ENCODE measurements at places on chromosomes 7 and 10. TPM values are rescaled to one million over a fixed set of nuclear protein-coding genes. Genes with fewer than 3 reads are reported as not detected.

Gene SFMBT2
- 7.9 TPM for total RNA-seq

DNA sequence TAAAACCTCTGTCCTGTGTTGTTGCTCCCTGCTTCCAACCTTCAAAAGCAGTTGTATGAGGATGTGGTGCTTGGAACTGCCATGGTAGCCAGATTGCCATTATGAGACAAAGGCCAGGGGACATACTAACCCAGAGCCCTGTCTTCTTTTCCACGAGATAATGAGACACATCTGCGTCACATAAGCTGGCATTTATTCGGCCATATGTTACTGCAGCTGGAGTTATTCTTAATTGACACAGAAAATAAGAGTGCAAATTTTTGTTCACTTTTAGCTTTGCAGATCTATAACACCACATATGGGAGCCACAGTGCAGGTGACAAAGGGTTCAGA lies 15.5 kb upstream of the PDLIM1 start:
- peaks cover 23% of the 10 kb centered on the region for H3K4me1 ChIP-seq
- H3K27me3 ChIP-seq = no peaks in the 10 kb centered on the region
- no peak overlapping the region for H3K4me3 ChIP-seq
- no peak overlapping the region for H3K27ac ChIP-seq

Gene CFAP70
- total RNA-seq = 0.71 TPM

DNA sequence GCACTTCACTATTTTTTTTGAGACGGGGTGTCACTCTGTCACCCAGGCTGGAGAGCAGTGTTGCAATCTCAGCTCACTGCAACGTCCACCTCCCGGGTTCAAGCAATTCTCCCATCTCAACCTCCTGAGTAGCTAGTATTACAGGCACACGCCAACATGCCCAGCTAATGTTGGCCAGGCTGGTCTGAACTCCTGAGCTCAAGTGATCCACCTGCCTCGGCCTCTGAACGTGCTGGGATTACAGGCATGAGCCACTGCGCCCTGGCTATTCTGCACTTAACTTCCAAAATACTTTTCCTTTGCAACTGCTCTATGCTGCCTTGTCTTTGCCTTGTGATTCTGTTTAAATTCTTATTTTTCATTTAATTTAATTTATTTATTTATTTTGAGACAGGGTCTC lies 67.0 kb upstream of the ZNF479 start:
- DNase-seq = no peak
- H3K36me3 ChIP-seq = no peaks in the 10 kb centered on the region
- H3K27me3 ChIP-seq = no peaks in the 10 kb centered on the region
- no peak overlapping the region for H3K4me3 ChIP-seq

- peak; percentile 83 for DNase-seq
- no peak overlapping the region for H3K27ac ChIP-seq
- no peaks in the 10 kb centered on the region for H3K27me3 ChIP-seq
- no peaks in the 10 kb centered on the region for H3K36me3 ChIP-seq
- no peaks in the 10 kb centered on the region for H3K4me1 ChIP-seq
- no peak overlapping the region for H3K4me3 ChIP-seq
Observed at GRCh38 chr10:80046629-80047441, 31.6 kb upstream of the TMEM254 start.

GRCh38 chr10:124892031-124892430 lies 49.9 kb upstream of the ZRANB1 start:
- no peaks in the 10 kb centered on the region for H3K4me1 ChIP-seq
- DNase-seq = no peak
- H3K4me3 ChIP-seq = no peak overlapping the region
- no peaks in the 10 kb centered on the region for H3K36me3 ChIP-seq
- no peak overlapping the region for H3K27ac ChIP-seq
- H3K27me3 ChIP-seq = no peaks in the 10 kb centered on the region

GRCh38 chr7:89798599-89798996 lies 355.7 kb upstream of the STEAP1 start:
- no peak overlapping the region for H3K27ac ChIP-seq
- H3K4me1 ChIP-seq = no peaks in the 10 kb centered on the region
- no peak overlapping the region for H3K4me3 ChIP-seq
- no peaks in the 10 kb centered on the region for H3K36me3 ChIP-seq
- no peaks in the 10 kb centered on the region for H3K27me3 ChIP-seq

DNA sequence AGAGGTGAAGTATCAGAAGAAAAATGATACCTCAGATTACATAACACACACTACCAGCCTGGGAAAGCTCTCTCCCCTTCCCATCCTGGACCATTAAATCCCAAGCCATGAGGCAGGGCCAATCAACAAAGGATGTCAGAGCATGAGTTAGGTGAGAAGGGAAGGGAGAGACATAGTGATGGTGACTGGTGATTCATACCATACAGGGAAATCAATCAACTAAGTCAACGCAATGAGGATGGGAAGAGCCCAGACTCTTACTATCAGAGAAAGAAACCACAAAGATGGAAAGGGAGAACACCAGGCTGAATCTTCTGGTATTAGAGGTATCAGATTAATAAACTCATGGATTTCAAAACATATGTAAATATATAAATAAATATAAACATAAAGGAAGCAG lies 185.4 kb downstream of the KMT2E start:
- H3K4me1 ChIP-seq = peaks cover 19% of the 10 kb centered on the region
- no peak for DNase-seq
- no peaks in the 10 kb centered on the region for H3K36me3 ChIP-seq

DNA sequence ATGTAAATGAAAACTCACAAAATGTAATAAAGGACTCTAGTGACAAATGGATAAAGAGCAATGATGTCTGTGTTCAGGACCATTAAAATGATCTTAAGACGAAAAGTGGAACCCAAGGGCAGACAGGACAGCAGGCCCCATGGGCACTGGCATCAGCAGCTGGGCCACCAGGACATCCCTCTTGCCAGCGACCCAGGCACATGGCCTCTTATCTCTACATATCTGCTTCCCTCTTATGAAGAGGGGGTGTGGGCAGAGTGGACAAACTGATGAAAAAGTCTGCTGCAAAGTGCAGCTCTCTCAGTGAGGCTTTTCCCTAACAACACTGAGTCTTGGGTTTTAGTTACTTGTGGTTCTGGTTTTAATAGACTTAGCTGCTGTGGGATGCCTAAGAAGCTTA lies 44.8 kb upstream of the ANKRD1 start:
- H3K4me3 ChIP-seq = peak overlapping the region; percentile 61
- peak; percentile 58 for DNase-seq
- no peaks in the 10 kb centered on the region for H3K27me3 ChIP-seq
- H3K27ac ChIP-seq = peak overlapping the region; percentile 81

- no peaks in the 10 kb centered on the region for H3K4me1 ChIP-seq
- no peaks in the 10 kb centered on the region for H3K27me3 ChIP-seq
- no peaks in the 10 kb centered on the region for H3K36me3 ChIP-seq
Observed at GRCh38 chr7:81366546-81366945, 403.3 kb downstream of the HGF start.

Gene MMRN2
- total RNA-seq = 81.3 TPM

- peaks cover 13% of the 10 kb centered on the region for H3K4me1 ChIP-seq
- H3K27ac ChIP-seq = no peak overlapping the region
- H3K36me3 ChIP-seq = no peaks in the 10 kb centered on the region
Observed at GRCh38 chr10:89837165-89838043, 136.0 kb downstream of the KIF20B start.

Gene AGAP9
- total RNA-seq = 1.0 TPM

DNA sequence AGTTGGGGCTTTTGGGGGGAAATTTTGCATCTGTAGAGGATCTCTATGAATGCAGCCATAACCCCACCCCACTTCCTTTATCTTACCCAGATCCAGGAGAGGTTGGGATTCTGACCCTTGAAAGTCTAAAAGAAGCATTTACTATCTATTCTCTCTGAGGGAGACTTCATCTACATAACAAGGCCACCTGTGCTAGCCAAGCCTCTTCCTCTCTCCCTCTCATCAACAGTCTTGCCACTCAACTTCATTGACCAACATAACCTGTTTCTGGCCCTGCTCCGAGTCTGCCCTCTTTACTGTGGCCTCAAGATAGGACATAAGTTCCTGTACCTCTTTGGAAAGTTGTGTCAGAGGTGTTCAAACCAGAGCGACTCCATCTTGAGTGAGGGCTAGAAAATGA lies 19.4 kb downstream of the TUBAL3 start:
- no peak overlapping the region for H3K27ac ChIP-seq
- DNase-seq = no peak
- H3K27me3 ChIP-seq = no peaks in the 10 kb centered on the region
- H3K4me1 ChIP-seq = no peaks in the 10 kb centered on the region

GRCh38 chr10:53597835-53598251 lies 825.3 kb upstream of the MBL2 start:
- no peak overlapping the region for H3K4me3 ChIP-seq
- H3K4me1 ChIP-seq = no peaks in the 10 kb centered on the region

Gene CHCHD2
- 485 TPM for total RNA-seq

GRCh38 chr7:74173074-74173473 lies 1.1 kb upstream of the EIF4H start:
- no peak overlapping the region for H3K4me3 ChIP-seq
- H3K36me3 ChIP-seq = no peaks in the 10 kb centered on the region

Gene SORCS1
- 4.2 TPM for total RNA-seq

Gene LIPJ
- 0.08 TPM for total RNA-seq

Gene KCNH2
- 119 TPM for total RNA-seq

GRCh38 chr7:105365541-105366534 lies 22.9 kb downstream of the SRPK2 start:
- H3K36me3 ChIP-seq = no peaks in the 10 kb centered on the region
- no peak overlapping the region for H3K4me3 ChIP-seq
- no peak overlapping the region for H3K27ac ChIP-seq
- no peaks in the 10 kb centered on the region for H3K4me1 ChIP-seq
- no peaks in the 10 kb centered on the region for H3K27me3 ChIP-seq
- DNase-seq = no peak

Gene IL2RA
- 0.30 TPM for total RNA-seq

Gene MORN4
- 27.0 TPM for total RNA-seq

DNA sequence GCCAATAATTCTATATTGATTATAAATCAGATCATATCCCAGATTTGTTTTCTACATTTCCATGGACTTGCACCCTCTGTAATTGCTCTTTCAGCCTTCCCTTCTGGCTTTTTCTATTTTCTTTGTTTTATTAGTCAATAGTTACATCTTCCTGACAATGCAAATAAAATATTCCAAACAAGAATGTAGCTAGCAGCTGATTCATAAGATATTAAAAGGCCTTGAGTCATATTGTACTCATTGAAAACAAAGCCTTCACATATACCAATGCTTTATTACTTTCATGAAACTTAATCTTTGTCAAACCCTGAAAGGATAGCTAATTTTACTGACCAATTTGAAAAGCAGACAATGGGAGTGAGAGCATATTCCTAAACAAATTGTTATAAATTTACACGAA lies 10.7 kb upstream of the SFMBT2 start:
- no peaks in the 10 kb centered on the region for H3K36me3 ChIP-seq
- H3K27me3 ChIP-seq = no peaks in the 10 kb centered on the region
- DNase-seq = no peak
- no peak overlapping the region for H3K27ac ChIP-seq
- H3K4me3 ChIP-seq = no peak overlapping the region

- H3K4me1 ChIP-seq = no peaks in the 10 kb centered on the region
- no peaks in the 10 kb centered on the region for H3K36me3 ChIP-seq
- no peaks in the 10 kb centered on the region for H3K27me3 ChIP-seq
- H3K4me3 ChIP-seq = no peak overlapping the region
Observed at GRCh38 chr10:35635576-35635975, 6.5 kb downstream of the FZD8 start.

DNA sequence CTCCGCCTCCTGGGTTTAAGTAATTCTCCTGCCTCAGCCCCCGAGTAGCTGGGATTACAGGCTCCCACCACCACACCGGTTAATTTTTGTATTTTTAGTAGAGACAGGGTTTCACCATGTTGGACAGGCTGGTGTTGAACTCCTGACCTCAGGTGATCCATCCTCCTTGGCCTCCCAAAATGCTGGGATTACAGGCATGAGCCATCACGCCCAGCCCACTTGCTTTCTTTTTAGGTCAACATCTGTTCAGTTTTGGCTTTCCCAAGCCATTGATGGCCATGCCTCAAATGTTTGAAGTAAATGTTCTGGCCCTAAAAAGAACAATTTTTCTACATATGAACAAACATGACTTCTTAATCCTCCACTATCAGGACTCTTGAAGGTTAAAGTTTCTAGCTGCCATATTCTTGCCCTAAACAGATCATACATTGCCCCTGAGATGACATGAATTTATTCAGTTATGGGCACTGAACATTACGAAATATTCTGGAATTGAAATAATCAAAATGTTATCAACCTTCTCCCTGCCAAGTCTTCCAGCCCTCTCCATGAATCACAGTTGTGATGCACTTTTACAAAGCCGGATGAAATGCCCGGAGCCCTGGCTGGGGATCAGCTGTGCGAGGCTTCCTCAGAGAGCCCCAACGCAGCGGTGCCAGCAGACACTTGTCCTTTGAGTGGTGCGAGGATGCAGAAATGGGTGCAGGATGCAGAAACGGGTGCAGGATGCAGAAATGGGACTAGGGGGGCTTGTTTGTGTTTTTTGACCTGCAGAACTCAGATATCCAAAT lies 2.9 kb downstream of the MRLN start:
- H3K27ac ChIP-seq = no peak overlapping the region
- H3K4me1 ChIP-seq = no peaks in the 10 kb centered on the region
- DNase-seq = no peak
- no peaks in the 10 kb centered on the region for H3K27me3 ChIP-seq
- H3K36me3 ChIP-seq = no peaks in the 10 kb centered on the region

Gene FRMD4A
- 22.9 TPM for total RNA-seq

Gene MSANTD7
- 4.3 TPM for total RNA-seq

GRCh38 chr10:67790534-67791408 lies 47.2 kb downstream of the DNAJC12 start:
- H3K4me1 ChIP-seq = no peaks in the 10 kb centered on the region
- DNase-seq = no peak
- no peak overlapping the region for H3K27ac ChIP-seq
- H3K36me3 ChIP-seq = no peaks in the 10 kb centered on the region
- no peak overlapping the region for H3K4me3 ChIP-seq

DNA sequence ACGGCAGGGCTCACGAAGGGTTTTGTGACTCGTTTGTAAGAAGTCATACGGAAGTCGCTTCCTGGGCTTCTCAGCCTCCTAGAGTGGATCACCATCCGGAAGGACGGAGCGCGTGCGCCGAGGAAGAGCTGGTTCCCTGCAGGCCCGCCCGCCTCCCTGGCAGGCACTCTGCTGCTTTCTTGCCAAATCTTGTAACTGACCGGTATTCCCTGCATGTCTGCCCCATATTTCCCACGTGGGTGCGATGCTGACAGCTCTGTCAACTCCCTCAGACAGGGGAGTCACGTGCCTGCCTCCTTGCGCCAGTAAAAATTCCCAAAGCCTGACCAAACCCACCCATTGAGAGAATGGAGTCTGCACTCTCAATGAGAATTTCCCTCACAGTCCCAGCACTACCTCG lies 12.7 kb downstream of the SHH start:
- no peak overlapping the region for H3K4me3 ChIP-seq
- no peak overlapping the region for H3K27ac ChIP-seq
- peaks cover 7% of the 10 kb centered on the region for H3K27me3 ChIP-seq
- H3K4me1 ChIP-seq = peaks cover 26% of the 10 kb centered on the region

- H3K27me3 ChIP-seq = no peaks in the 10 kb centered on the region
- no peak overlapping the region for H3K27ac ChIP-seq
- no peak for DNase-seq
- peaks cover 9% of the 10 kb centered on the region for H3K4me1 ChIP-seq
Observed at GRCh38 chr10:23070913-23071218, 24.5 kb upstream of the MSRB2 start.

GRCh38 chr10:110233846-110234245 lies 26.4 kb downstream of the MXI1 start:
- H3K4me1 ChIP-seq = peaks cover 33% of the 10 kb centered on the region
- H3K27ac ChIP-seq = no peak overlapping the region
- no peak for DNase-seq
- H3K4me3 ChIP-seq = no peak overlapping the region
- H3K36me3 ChIP-seq = peaks cover 6% of the 10 kb centered on the region

- H3K27me3 ChIP-seq = no peaks in the 10 kb centered on the region
- no peak overlapping the region for H3K4me3 ChIP-seq
- no peak overlapping the region for H3K27ac ChIP-seq
- no peaks in the 10 kb centered on the region for H3K36me3 ChIP-seq
- no peak for DNase-seq
Observed at GRCh38 chr7:98616381-98617050, 569 bp upstream of the NPTX2 start.

Gene PNLIPRP3
- total RNA-seq = not detected

All from right atrium auricular region (tissue), 2 donors.